HFFc6 (cell line): ENCODE measurements at places on chromosomes 1 and 21. TPM values are rescaled to one million over a fixed set of nuclear protein-coding genes. Genes with fewer than 3 reads are reported as not detected.

GJA9 gene
- not detected in 3 replicates for total RNA-seq

SPSB1 gene
- total RNA-seq: 7.2 to 8.3 TPM (median 8.0 TPM) in 3 replicates

INTS7 gene
- total RNA-seq: 10.5 and 12.9 TPM in 2 replicates

KCNC4 gene
- 10.3 to 22.6 TPM (median 20.4 TPM) in 3 replicates for total RNA-seq

DNA sequence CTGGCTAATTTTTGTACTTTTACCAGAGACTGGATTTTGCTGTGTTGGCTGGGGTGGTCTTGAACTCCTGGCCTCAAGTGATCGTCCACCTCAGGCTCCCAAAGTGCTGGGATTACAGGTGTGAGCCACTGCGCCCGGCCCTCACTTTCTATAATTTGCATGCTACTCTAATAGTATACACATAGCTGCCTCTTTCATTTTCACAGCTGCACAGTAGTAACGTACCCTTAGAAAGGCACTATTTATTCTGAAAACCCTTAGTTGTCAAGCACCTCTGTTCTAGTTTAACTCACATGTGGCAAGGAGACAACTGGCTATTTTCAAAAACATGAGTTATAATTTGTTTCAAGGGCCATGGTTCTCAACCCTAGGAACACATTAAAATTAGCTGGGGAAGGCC, 17.2 kb downstream of the TPM3 start:
- no peaks in the 10 kb centered on the region; the same call in none of the 2 replicates for H3K27me3 ChIP-seq
- H3K4me3 ChIP-seq: no peak overlapping the region
- peaks cover 66% of the 10 kb centered on the region for H3K4me1 ChIP-seq
- no peak for DNase-seq
- peak overlapping the region; percentile 40; the same call in 1 of the 2 replicates for H3K27ac ChIP-seq

GRCh38 chr1:153443486-153443885, 17.0 kb downstream of the S100A7 start:
- H3K27ac ChIP-seq: no peak overlapping the region
- peaks cover 26% of the 10 kb centered on the region for H3K27me3 ChIP-seq
- H3K4me1 ChIP-seq: peaks cover 22% of the 10 kb centered on the region
- no peak for DNase-seq

DNA sequence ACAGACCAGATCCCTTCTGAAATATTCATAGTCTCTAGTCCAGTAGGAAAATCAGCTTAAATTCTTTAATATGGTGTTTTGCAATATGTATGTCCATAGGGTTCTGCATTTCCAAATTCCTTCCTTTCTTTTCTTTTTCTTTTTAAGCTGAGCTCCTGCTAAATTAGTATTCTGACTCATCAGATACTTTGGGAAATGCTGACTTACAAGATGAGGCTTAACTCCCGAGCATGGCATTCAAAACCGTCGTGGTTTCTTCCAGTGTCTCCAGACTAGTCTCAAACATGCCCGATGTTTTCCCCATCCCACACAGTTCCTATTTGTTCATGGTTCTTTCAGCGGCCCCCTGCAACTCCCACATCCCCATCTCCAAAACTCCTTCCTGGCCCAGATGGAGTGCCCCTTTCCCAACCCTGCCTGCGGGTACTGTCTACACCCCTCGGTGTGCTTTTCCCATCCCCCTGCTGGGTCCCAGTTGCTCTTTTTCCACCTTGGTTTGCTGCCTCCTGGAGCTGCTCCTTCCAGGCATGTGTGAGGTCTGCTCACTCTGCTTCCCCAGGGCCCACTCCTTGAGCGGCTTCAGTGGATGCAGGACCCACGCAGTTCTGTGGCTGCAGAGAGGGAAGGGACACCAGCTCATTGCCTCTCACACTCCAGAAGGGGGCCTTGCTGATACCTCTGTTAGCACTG, 19.5 kb upstream of the ETV3 start:
- H3K36me3 ChIP-seq: no peaks in the 10 kb centered on the region
- peaks cover 5% of the 10 kb centered on the region for H3K27me3 ChIP-seq
- no peak for DNase-seq
- no peak overlapping the region for H3K4me3 ChIP-seq

GRCh38 chr1:160519642-160520435, 3.2 kb downstream of the SLAMF6 start:
- H3K27ac ChIP-seq: no peak overlapping the region
- peaks cover 13% of the 10 kb centered on the region for H3K4me1 ChIP-seq
- no peaks in the 10 kb centered on the region for H3K36me3 ChIP-seq
- H3K27me3 ChIP-seq: no peaks in the 10 kb centered on the region; the same call in none of the 2 replicates

DNA sequence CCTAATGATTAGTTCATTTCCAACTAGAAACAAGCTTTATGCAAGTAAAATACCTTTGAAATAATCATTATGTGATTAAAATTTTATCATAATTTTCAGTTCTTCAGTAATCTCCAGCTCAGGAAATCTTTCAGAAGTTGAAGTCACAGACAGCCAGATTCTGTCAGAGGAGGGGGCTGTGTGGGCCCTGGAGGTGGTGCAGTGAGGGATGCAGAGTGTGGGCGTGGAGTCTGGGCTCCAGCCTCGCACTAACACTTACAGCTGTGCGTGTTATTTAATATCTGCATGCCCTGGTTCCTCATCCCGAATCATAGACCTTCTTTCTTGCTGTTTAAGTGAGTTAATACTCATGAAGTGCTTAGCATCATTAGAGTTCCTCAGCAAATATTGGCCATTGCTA, 23.9 kb downstream of the WDR64 start:
- no peaks in the 10 kb centered on the region for H3K36me3 ChIP-seq
- peaks cover 2% of the 10 kb centered on the region; the same call in 1 of the 2 replicates for H3K27me3 ChIP-seq
- no peaks in the 10 kb centered on the region for H3K4me1 ChIP-seq
- H3K4me3 ChIP-seq: no peak overlapping the region
- DNase-seq: no peak
